NCI-H187 treated with DMSO at 0.1 percent for 48 hours (cell line): ENCODE measurements at places on chromosomes 7 and 10.
A peak's percentile ranks its signal among the peaks of the same experiment; 100 is the strongest.

- no peak for DNase-seq
These were observed 10.4 kb downstream of the CALML3 start for GRCh38 chr10:5534880-5535856.

GRCh38 chr10:25682203-25682851 is 251.7 kb upstream of the MYO3A start:
- DNase-seq, result no peak

DNA sequence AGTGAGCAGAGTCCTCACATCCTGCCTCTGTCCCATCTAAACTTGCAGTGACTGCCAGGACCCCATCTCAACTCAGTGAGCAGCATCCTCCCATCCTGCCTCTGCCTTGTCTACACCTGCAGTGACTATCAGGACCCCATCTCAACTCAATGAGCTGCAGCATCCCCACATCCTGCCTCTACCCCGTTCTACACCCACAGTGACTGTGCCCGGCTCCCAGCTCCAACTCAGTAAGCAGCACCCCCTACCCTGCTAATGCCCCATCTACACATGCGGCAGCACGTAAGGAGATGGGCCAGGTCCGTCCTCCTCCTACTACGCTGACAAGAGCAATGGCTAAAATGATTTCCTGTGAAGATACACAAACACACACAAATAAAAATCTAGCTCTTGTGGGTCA is 65.5 kb downstream of the TNS3 start:
- DNase-seq, result no peak

- no peak for DNase-seq
These were observed 56.5 kb downstream of the COL13A1 start for GRCh38 chr10:69858201-69858600.

DNA sequence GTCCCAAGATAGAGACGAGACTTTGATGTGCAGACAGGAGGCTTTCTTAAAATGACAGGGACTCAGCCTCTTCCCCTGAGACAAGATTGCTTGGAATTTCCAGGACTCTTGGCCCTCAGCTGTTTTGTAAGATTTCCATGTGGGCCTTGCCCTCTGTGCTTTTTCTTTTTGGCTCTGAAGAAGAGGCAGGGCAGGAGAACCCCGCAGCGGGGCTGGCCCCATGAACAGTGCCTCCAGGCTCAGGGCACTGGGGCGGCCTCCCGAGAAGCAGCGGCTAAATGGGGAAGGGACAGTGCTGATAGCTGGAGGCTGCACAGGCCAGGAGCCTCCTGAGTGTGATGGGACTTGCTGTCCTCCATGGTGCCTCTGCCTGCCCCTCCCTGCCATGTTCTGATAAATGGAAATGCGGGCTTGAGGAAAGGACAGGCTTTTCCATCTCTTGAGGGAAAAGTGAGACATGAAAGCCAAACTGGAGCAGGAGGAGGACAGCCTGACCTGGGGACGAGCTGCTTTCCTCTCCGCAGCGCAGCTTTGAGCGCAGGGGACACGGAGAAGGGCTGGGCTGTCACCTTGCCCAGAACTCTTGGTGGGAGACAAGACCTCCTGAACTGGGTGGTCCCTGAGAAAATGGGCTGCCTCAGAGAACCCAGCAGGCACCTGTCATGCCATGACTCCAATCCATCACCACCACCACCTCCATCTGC is 12.1 kb downstream of the SAP25 start:
- no peak for DNase-seq

DNA sequence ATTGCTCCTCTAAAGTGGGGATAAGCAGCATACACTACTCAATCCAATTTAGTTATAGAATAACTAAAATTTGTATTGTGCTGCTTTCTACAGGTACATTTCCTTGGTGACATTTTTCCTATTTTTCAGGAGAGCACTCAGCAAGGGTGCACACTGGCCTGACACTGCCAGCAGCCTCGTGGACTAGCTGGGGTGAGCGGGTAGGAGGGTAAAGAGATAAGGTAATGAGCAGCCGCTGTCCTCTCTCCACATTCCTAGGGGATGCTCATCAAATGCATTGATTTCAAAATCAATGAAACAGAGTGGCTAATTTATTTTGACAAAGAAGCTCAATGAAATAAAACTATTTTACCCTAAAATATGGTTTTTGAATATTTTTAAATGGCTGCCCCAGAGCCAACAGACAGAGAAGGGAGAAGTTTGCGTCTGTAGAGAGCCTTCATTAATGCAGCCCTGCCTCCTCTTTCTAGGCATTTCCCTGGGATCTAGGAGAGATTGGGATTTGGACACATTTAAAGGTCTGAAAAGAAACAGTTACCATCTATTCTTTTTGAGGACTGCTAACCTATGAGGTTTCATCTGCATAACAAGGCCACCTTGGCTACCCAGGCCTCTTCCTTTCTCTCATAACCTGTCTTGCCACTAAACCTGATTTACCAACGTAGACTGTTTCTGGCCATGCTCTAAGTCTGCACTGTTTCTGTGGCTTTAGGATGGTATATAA is 561.0 kb downstream of the IPMK start:
- no peak for DNase-seq

DNA sequence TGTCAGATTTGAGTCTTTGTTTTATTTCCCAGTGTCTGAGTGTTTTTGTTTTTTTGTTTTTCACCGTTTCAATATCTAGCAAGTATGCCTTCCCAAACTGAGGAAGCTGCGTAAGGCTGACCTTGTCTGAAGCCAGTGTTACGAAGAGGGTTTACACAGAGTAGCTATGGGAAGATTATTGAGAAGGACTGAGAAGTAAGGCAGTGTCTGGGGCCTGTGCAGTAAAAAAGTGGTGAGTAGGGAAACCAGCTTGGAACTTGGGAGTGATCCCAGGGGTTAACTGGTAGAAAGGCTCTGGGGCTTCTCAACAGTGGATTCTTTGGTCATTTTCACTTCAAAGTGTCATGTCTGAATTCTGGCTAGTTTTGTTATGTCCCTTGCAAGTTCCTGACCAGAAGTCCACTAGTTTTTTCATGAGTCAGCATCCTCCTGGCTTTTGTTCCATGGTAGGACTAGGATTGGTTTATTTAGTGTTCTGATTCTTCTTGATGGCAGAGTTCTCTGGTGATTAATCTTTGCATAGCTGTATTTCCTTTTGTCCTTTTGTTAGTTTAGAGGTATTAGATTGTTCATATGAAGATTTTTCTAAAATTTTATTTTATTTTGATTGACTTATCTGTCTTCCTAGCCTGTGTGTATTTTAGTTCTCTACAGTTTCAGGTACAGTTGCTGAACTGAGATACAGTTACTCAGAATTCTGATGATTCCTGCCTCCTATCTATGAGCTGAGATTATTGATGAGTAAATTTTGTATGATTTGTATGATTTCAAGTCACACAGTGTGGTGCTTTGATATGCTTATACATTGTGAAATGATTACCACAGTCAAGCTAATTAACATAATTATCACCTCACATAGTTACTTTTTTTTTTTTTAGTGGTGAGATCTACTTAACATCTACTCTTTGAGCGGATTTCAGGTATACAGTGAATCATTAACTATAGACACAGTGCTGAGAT is 19.0 kb downstream of the GARS1 start:
- no peak for DNase-seq

DNA sequence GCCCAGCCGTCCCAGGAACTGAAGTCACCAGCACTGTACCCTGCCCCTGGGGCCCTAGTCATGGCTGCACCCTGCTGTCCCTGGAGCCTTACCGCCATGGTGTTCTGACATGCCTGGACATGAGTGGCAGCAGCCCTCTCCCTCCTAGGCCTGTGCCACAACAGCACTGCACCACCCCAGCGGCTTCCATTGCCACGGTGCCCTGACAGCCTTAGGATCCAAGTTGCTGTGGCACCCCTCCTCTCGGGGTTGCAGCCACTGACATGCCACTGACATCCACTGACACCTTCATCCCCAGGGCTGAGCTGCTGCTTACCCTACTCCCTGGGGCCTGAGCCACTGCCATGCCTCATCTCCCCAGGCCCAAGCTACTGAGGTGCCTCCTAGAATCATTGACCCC is 39.6 kb upstream of the SHH start:
- no peak for DNase-seq

GRCh38 chr10:47357131-47357582 is 9.0 kb downstream of the RBP3 start:
- DNase-seq, result no peak

GRCh38 chr10:110083884-110084283 is 76.1 kb downstream of the ADD3 start:
- DNase-seq, result peak; percentile 80

GRCh38 chr10:83522456-83522855 is 616.9 kb upstream of the GHITM start:
- no peak for DNase-seq

GRCh38 chr7:142463401-142463850 is 205.6 kb upstream of the PRSS58 start:
- DNase-seq, result no peak

DNA sequence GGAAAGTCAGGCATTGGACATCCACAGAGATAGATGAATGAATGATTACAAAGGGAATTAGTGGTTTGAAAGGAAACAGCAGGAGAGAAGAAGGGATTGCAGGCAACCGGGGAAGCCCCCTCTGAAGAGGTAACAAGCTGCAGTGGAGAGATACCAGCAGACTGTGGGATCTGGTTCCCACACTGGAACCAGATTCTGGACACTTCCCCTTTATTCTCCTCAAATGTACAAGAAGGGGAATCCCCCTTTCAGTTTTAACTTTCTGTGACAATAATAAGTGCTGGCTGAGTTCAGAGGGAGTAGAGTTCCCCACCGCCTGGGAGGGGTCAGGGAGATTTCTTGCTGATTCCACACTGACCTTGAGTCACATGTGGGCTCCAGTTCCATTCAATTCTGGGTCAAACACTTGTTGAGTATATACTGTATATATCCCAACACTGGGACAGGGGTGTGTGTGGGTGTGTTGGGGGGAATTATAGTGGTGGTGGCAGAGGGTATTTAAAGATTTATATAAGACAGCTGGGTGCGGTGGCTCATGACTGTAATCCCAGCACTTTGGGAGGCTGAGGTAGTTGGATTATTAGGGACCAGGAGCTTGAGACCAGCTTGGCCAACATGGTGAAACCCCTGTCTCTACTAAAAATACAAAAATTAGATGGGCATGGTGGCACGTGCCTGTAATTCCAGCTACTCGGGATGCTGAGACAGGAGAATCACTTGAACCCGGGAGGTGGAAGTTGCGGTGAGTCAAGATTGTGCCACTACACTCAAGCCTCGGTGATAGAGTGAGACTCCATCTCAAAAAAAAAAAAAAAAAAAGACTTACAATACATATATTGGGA is 16.5 kb upstream of the DDIT4 start:
- DNase-seq, result no peak

- no peak for DNase-seq
These were observed 130.7 kb upstream of the NOBOX start for GRCh38 chr7:144534196-144534595.

DNA sequence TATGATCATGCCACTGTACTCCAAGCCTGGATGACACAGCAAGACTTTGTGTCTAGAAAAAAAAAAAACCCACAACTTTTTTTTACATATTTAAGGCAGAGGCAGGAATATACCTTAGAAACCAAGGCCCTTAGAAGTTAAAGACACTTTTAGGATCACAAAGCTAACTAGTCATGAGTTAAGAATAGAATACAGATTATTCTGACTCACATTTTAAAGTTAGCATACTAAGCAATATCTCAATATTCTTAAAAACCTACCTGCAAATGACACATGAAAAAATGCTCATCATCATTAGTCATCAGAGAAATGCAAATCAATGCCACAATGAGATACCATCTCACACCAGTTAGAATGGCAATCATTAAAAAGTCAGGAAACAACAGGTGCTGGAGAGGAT is 177.7 kb downstream of the CHCHD3 start:
- DNase-seq, result no peak

DNA sequence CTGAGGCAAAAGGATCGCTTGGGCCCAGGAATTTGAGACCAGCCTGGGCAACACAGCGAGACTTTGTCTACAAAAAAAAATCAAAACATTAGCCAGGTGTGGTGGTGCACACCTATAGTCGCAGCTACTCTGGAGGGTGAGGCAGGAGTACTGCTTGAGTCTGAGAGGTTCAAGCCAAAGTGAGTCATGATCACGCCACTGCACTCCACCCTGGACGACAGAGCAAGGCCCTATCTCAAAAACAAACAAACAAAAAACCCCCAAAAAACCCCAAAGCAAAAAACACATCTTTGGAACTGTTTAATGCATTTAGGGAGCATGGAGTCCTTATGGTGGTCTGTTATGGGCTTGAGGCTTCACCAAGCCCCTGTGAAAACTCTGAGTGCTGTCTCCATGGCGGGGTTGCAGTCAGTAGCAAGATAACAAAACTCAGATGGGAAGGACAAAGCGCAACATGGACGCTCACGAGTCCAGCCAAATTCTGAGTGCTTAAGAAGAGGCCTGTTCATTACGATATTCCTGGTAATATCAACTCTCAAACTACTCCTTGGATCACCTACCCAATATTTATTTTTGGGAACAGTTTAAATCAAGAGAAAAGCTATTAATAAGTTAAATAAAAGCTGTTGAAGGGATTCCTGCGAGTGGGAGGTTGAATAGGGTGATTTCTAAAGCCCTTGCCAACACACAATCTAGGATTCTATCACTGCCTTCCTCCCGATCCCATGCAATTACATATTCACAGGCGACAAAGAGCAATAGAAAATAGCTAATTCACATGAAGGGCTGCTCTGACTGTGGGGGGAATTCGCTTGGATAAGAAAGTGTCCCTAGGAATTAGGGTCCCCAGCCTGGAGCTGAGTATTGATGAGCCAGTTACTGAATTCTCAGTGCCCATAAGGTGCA is 123.3 kb downstream of the HIPK2 start:
- no peak for DNase-seq

GRCh38 chr7:57199252-57199651 is 67.0 kb upstream of the ZNF479 start:
- DNase-seq, result no peak

- no peak for DNase-seq
These were observed 42.2 kb upstream of the MAGI2 start for GRCh38 chr7:79495544-79496272.

- DNase-seq, result no peak
These were observed 340.9 kb downstream of the LRMDA start for GRCh38 chr10:75772153-75772887.

DNA sequence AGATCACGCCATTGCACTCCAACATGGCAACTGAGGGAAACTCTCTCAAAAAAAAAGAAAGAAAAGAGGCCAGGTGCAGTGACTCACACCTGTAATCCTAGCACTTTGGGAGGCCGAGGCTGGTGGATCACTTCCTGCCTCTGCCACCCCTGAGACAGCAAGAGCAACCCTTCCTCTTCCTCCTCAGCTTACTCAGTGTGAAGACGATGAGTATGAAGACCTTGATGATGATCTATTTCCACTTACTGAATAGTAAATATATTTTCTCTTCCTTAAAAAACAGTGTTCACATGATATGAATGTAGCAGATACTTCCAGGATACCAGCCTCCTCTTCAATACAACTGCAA is 2.1 kb upstream of the ZKSCAN1 start:
- DNase-seq, result no peak

DNA sequence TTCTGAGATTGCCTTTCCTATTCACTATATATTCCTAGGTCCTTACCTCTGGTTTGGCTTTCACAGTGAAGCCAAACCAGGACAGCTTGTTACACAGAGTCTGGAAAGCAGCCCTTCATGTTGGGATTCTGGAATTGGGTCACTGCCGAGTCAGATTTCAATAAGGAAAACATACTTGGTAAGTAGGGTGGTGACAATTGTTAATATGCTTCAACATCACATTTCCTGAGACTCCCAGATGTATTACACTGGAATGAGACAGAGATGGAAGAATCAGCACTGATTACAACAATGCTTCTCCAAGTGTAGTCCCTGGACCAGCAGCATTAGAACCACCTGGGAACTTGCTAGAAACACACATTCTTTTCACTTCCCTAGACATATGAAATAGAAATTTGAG is 268.9 kb upstream of the SEMA3C start:
- DNase-seq, result no peak

GRCh38 chr10:66673071-66673470 is 252.8 kb upstream of the LRRTM3 start:
- no peak for DNase-seq
